Type B pancreatic cell (in vitro differentiated cells): ENCODE measurements at places on chromosomes 1 and 21.

- no peak for DNase-seq
These were observed 98.5 kb downstream of the PTBP2 start for GRCh38 chr1:96820107-96820506.

- DNase-seq = peak; percentile 88
These were observed at the start of gene ODF2L for GRCh38 chr1:86395751-86396497. ODF2L (minus strand) TSS chr1:86396323; CDS start chr1:86387027, 9,296 bp downstream.

DNA sequence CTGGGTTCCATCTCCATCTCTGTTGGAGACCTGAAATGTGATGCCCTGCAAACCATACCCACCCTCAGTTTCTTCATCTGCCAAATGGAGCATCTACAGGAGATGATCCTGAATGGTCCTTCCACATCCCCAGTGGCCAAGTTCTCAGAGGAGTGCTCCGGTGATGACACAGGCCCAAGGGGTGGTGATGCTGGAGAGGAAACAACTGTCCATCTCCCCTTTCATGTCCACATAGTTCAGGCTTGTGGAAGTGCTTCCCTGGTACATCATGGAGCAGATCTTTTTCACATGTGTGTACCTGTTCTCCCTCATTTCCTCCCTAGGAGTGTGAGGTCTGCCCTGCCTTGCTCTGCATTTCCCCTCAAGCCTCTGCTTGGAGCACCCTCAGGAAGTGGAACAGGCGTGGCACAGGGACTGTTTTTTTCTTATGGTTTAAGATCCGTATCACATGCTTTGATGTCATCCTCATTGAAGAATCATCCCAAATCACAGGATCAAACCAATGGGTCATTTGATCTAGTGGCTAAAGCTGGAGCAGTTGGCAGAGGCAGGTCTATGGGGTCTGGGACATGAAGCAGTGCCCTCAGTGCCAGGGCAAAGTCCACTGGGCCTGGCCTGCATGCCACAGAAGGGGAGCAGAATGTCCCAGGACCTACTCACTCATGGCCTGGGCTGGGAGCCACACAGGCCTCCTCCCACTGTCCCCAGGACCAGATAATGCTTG lies 8.2 kb upstream of the TRIM63 start:
- DNase-seq = no peak

GRCh38 chr1:5479876-5480646 lies 512.2 kb downstream of the NPHP4 start:
- no peak for DNase-seq

GRCh38 chr1:217027403-217028080 lies 304.3 kb upstream of the ESRRG start:
- no peak for DNase-seq

DNA sequence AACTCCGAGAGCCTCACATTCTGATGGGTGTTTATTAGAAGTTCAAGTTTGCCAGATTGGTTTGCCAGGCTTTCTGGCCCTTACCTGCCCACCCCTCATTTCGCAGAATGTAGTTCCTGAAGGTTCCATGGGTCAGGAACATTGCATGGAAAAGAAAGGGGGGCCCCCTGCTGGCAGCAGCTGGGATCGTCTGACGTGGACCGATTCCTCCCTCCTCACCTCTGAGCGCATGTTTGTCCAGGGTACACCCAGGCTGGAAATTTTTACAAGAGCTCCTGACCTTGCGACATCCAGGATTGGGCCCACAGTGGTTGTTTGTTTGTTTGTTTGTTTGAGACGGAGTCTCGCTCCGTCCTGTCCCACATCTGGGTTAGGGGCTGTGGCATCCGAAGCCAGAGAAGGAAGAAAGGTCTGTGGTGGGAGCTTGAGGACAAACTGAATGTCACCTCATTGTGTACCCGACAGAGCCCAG lies 126.0 kb upstream of the TMEM51 start:
- DNase-seq = peak; percentile 78

DNA sequence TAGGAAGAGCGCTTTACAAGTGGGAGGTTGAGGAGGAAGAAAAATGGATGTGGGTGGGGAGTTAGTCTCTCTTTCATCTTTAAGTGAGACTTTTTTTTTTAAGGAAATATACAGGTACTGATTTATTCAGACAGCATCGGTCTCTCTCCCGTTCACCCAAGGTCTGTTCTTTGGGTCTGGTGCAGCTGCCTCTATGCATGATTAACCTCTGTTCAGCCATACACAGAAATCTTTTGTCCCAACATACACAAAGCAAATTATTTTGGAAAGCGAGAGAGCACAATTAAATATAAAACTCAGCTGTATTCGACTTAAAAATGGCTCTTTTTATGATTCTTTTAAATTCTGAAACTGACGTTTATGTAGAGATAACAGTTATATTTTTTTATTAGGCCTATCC lies 11.0 kb downstream of the PROX1 start:
- DNase-seq = no peak

- no peak for DNase-seq
These were observed at the start of gene ATP1A2 for GRCh38 chr1:160115545-160116282. ATP1A2 (plus strand) TSS chr1:160115759; CDS start chr1:160115862, 103 bp downstream.

DNA sequence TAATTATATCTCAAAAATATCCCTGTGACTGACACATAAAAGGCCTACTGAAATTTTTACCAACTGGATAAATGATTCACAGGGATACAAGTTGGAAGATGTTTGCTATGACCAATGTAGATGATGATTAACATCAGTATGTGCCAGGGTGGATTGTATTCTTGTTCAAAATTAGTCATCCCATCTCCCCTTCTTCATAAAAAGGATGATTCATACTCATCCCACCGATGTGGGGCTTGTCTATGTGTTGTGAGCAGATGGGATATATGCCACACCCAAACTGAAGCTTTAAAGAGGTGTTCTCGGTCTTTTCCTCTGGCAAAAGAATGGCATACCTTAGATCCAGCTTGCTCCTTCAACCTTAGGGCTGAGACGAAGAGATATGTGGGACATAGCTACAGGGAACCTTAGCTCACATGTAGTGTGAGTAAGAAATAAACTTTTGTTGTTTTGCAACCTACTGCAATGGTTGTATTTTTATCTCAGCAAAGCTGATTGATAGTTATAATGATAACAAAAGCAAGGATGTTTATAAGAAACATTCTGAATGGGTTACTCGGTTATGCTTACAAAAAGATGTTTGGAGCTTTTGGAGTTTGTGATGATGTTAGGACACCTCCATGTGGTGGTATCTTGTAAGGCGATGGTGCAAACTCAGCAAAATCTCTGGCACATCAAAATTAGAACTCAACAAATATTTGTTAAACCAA lies 29.4 kb downstream of the SPATA17 start:
- DNase-seq = no peak

GRCh38 chr21:33566514-33566913 lies 22.0 kb downstream of the DONSON start:
- no peak for DNase-seq

GRCh38 chr1:43511394-43511793 lies 19.3 kb upstream of the PTPRF start:
- peak; percentile 3 for DNase-seq
